Activated CD4-positive, alpha-beta T cell treated with anti-CD3 and anti-CD28 coated beads for 4 hours (primary cell): ENCODE measurements at places on chromosomes 2 and 18.

DNA sequence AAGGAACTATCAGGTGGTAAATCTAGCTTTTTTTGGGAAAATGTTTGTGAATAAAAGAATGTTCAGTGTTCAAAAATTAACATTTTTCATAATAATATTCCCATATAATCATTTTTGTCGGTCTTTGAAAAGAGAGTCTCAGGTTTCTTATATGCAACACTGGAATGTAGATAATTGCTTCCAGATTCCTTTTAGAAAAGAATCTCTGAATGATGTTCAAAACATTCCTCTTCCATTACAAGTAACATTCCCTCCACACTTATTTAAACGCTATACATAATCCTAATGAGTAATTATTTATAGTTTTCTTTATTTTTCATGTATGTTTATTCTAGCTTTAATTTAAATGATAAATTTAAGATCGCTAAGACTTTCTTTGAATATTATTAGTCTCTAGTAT lies 7.0 kb downstream of the ZSWIM2 start:
- no peak for DNase-seq

GRCh38 chr2:54259413-54260240 lies 3.6 kb upstream of the TSPYL6 start:
- DNase-seq, result no peak

DNA sequence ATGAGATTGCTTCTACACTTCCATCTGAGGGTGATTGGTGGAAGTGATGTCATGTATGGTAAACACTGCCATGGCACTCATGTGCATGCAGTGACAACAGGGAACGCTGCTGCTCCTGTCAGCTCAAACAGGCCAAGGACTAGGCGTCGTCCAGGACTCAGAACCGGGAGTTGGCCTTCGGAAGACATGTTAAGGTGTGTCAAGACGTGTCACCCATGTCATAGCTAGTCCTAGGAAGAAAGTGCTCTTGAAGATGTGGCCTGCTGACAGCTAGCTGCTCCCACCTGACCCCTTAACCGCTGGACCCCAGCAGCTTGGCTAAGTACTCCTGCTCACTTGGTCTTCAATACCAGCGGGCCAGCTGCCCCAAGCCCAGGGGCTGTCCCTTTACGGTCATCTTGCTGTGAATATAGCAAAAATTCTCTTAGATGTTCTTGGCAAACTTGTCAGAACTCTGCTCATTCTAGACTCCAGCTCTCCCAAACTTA lies 6.3 kb upstream of the NOSTRIN start:
- no peak for DNase-seq

- no peak for DNase-seq
Measured at GRCh38 chr2:30781961-30782533, 25.2 kb downstream of the CAPN13 start.

GRCh38 chr2:105142239-105142638 lies 99.3 kb upstream of the GPR45 start:
- DNase-seq, result no peak

DNA sequence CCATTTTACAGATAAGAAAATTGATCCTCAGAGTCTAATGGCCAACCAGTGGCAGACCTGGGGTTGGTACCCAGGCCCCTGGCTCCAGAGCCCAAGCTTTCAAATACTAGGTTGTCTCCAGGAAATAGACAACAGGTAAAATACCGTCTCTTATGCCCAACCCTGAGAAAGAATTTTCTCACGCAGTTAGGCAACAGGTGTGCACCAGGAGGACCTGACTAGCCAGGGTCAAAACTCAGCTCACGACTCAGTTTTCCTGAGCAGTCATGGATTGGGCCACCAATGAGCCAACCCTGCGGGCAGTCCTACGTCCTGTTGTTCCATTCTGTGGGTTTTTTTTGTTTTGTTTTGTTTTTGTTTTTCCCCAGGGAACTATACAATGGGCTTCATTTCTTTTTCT lies 13.5 kb downstream of the TRIB2 start:
- DNase-seq, result no peak

DNA sequence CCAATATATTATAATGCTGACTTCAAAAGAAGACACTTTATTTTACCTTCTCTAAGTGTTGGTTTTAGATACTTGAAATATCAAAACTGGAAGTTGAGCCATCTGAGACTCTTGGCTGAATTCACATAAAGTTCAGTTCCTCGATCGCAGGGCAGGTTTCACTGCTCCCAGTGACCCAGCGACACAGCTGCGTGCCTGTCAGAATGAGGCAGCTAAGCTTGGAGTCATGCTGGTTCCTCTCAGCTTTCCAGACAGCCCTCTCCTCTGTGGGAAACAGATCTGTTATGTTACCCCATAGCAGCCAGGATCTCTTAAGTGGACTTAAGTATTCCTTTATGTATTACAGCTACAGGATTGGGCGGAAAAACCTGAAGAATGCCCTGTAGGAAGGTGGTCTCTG lies 142.8 kb upstream of the ALPP start:
- DNase-seq, result no peak

GRCh38 chr2:224405412-224405811 lies 3.5 kb upstream of the FAM124B start:
- DNase-seq, result no peak

- DNase-seq, result no peak
Measured at GRCh38 chr2:121591199-121591598, 58.1 kb downstream of the CLASP1 start.

- DNase-seq, result no peak
Measured at GRCh38 chr2:31214444-31214915, 2.8 kb downstream of the CAPN14 start.

- no peak for DNase-seq
Measured at GRCh38 chr2:223980803-223981202, 23.5 kb downstream of the MRPL44 start.

GRCh38 chr2:54927085-54927750 lies 123.0 kb downstream of the RTN4 start:
- DNase-seq, result no peak

- DNase-seq, result no peak
Measured at GRCh38 chr2:158202161-158202815, 100.6 kb downstream of the UPP2 start.

DNA sequence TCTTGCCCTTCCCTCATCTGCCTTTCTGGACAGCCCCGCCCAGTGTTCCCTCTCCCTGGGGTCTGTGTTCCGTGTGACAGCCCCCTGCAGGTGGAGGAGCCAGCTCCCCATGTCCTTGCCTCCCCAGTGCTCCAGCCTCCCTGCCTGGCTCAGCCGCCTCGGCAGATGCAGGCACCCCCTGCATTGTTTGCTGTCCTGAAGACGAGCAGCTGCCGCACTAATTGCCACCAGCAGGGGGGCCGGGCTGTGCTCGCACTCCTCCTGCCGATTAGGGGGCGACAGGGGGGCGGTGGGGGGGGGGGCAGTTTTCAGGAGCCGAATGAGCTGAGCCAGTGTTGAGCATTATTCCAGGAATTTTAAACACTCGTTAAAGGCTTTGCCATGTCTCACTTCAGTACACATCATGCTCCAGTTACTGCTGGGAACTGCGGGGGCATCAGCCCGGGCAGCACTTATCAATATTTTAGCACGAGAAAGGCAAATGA lies 23.3 kb downstream of the SIX3 start:
- DNase-seq, result no peak

GRCh38 chr2:68176657-68177056 lies 19.0 kb downstream of the PNO1 start:
- DNase-seq, result no peak

GRCh38 chr2:112582314-112582746 lies 2.1 kb upstream of the CHCHD5 start:
- DNase-seq, result peak; percentile 39

GRCh38 chr2:234841321-234842015 lies 110.3 kb upstream of the SH3BP4 start:
- DNase-seq, result no peak

- peak; percentile 66 for DNase-seq
Measured at GRCh38 chr18:32158108-32158624, 31.7 kb upstream of the MEP1B start.

DNA sequence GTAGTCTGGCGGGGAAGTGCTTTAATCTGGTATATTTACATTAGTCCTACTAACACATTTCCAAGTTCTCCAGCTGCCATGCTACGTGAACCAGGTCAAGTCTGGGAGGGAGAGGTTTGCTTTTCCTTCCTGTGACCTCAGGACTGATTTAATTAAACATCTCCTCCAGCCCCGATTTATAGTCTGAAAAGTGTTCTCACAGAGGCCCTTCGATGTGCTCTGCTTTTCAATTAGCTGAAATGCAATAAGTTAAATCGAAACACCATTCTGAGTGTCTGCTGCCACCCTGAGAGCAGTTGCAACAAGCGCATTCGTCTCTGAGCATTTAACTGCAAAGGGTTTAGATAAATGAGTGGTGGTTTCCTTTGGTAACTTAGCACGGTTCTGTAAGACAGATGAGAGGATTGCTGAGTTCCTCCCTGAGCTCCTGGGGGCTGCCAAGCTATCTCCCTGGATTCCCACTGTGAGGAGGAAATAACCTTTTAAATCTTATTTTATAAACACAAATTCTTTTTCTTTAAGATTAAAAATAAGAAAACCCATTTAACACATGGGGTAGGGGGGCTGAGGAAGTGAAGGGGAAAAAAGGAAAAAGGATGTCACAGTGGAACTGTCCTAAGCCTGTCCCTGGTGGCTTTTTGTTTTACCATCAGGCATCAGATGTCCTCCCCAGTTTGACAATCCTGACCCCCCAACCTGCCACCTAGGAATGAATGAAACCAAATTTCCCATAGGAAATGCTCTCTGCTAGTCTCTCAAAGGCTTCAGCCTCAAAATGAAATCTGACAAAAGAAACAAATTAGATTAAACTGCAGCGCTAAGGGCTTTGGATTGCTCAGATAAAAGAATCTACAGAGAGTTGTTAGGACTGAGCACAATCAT lies 56.5 kb upstream of the CREB1 start:
- no peak for DNase-seq

DNA sequence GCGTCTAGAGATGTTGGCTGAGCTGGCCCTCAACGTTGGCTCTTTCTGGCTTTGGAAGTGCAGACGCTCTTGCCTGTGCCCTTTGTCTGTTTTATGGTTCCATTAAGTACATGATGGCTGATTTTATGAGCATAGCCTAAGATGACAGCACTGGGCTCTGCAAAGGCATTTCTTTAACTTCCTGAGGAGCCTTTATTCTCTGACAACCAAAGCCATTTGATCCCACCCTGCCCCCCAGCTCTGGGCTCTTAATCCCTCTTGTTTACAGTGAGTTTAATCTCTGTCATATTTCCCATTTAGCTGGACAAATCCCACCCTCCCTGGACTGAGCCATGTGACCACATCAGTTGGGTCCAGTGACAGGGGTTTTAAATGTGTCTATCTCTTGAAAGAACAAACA lies 195.9 kb downstream of the ACKR3 start:
- no peak for DNase-seq

GRCh38 chr2:174445248-174445647 lies 41.6 kb downstream of the GPR155 start:
- DNase-seq, result no peak

- no peak for DNase-seq
Measured at GRCh38 chr2:20946468-20946867, 97.4 kb downstream of the APOB start.

DNA sequence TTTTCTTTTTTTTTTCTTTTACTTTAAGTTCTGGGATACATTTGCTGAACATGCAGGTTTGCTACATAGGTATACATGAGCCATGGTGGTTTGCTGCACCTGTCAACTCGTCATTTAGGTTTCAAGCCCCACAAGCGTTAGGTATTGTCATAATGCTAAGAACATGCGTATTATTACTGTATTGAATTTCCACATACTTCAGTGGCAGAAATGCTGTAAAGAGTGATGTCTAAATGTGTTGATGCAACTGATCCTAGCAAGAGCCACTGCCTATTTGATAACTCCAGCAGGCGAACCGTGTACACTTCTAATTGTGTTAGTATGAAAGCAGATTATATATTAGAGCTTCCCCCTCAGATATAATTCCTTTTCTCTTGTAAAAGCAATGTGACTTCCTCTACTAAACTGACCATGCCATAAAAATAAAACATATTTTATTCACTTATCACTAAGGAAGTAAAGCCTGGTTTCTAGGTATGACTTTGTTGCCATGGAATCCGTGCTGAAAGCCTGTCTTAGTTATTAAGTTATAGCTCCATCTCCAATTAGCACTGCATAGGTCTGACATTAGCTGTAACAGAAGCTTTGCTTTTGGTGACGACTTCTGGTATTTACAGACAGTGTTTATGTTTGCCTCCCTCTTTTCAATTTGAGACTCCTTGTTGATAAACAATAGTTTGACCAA lies 280.0 kb downstream of the GALR1 start:
- DNase-seq, result no peak
